NCI-H460 (cell line): ENCODE measurements at places on chromosomes 6 and 20.

- DNase-seq = no peak
These were observed 381.6 kb downstream of the UTRN start for GRCh38 chr6:144666781-144667180.

DNA sequence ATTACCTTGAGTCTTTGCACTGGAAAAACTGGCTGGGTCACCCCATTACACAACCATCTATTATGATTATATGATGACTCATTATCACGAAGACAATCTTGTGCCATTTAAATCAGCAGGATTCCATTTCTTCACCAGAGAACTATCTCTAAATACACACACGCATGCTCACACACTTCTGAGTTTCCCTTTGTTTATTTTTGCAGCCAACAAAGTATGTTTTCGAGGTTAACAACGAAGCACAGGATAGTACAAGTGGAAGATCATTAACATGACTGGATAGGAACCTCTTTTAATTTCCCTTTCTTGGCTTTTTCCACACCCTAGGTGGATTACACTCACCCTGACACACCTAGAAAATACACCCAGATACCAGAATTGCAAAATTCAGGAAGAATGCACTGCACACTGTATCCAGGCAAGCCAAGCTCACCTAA, 18.9 kb downstream of the PERP start:
- DNase-seq = peak; percentile 61

- DNase-seq = no peak
These were observed 15.4 kb downstream of the RANBP9 start for GRCh38 chr6:13696226-13696625.

GRCh38 chr6:30821862-30822784, 62.2 kb upstream of the DDR1 start:
- peak; percentile 33 for DNase-seq

- DNase-seq = no peak
These were observed 1.5 kb downstream of the NELFCD start for GRCh38 chr20:58982406-58983114.

DNA sequence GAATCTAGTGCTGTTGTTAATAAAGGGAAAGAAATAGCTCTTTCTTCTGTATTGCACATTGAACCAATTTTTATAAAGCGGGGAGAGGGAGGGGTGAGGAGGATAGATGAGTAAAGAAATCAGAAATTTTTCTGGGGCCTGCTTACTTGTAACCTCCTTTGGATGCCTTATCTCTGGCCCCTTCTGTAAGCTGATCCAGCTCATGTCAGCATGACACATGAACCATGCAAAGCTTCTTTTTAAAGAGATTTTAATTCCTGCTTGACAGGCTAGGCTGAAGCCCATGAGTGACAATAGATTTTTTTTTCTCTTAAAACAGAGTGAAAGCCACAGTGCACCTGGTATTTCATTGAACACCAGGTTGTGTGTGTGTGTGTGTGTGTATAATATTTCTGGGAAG, 325.3 kb downstream of the PRL start:
- no peak for DNase-seq

- no peak for DNase-seq
These were observed 21.0 kb downstream of the ZC3H12D start for GRCh38 chr6:149463781-149464180.

DNA sequence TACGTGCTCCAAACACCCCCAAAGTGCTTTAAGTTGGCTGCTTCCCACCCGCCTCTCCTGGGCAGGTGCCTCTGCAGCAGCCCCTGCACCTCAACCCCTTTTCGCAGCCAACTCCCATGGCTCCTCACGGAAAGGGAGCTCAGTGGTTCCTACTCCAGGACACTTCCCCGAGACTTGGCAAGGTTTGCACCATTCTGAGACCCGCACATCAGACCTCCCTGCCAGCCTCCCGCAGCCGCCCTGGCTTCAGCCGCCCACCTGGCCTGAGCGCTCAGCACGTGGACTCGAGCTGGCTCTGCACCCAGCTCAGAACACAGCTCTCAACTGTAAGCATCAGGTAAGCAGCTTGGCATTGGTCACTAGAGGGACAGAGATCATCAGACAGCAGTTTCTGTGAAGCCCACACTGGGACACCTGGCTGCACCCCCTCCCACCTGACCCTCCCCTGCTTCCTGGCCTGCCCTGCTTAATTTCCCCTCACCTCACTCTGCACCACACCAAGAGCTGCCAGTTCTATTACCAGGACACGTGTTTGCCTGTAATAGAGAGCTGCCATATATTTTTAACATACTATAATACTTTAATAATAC, 28.5 kb downstream of the GMDS start:
- DNase-seq = no peak

DNA sequence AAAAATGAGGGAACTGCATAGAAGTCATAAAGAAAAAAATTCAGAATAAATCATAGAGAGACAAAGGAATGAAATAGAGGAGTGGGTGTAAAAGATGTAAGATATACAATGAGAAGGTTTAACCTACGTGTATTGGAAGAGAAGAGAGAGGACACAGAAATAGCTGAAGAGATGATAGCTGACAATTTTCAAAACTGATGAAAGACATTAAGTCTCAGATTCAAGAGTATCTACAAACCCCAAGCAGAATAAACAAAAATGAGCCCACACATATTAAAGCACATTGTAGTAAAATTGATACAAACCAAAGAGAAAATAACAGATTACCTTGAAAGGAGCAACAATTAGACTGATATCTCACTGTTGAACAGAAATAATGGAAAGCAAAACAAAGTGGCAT, 143.3 kb upstream of the PRND start:
- no peak for DNase-seq

GRCh38 chr6:71399279-71399678, 110.7 kb downstream of the OGFRL1 start:
- no peak for DNase-seq

DNA sequence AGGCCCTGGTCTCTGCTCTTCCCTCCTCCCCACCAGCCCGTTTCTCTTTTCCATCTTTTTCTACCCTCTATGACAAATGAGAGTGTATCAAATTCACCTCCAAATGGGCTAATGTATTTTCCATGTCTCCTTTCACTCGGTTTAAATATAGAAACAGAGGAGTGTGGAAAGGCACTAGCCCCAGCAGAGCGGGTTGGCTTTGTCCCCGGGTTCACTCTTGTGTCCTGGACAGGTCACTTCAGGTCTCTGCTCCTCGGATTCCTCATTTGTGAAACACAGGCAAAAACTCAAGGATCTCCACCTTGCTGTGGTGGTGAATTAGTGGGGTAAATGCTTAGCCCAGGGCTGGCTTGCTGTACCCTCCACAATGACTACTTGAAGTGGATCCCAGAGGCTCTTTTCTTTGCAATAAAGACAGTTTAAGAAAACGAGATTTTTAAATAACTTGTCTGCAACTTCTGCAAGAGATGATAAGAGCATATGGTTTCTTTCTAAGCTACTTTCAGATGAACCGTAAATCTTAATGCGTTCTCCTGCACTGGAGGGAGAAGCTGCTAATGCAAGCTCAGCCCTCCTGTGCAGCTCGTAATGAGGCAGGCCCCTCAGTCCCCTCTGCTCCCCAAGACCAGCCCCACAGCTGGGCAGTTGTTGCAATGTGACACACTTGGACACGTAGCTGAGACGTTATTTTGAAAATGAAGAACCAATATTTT, 292.9 kb downstream of the THBS2 start:
- no peak for DNase-seq

GRCh38 chr6:1773700-1774099, 164.0 kb downstream of the FOXC1 start:
- no peak for DNase-seq

DNA sequence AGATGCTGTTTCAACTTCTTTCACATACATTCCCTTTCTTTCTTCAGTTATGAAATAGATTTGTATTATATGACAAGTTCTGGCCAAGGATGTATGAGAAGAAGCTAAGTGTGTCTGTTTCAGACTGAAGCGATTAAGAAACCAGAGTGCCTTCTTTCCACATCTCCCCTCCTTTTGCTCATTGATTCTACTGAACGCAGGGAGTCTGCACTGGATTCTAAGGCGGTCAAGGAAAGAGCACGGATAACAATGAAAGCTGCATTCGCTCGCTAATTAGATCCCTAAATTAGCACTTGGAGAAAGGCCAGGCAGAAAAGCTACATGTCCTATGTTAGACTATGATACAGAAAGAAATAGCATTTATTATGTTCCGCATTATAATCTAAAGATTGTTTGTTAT, 267.7 kb downstream of the HAO1 start:
- DNase-seq = no peak

DNA sequence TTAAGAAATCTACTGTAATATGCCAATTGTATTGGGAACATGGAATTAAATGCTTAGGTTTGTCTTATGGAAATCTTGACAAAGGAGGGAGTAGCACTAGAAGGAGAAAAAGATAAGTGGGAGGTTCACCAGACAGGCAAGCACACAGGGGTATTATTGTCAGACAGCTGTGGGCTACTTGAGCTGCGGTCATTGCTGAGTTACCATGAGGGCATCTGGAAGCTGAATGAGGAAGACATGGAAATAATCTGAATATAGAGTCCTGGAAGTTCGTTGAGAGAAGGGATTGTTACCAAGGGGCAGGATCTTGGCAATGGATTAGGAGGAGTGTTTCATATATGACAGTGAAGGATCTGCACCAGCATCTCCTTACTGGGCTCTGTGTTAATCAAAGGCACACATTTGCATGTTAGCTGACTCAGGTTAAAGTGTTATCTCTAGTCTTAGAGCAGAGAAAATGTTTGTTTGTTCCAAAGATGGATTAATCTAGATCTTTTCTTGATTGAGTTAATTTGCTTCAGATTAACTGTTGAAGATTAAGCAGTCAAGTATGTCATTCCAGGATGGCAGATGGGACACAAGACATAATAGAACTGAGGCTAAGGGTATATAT, 53.0 kb upstream of the SUPT3H start:
- DNase-seq = no peak

DNA sequence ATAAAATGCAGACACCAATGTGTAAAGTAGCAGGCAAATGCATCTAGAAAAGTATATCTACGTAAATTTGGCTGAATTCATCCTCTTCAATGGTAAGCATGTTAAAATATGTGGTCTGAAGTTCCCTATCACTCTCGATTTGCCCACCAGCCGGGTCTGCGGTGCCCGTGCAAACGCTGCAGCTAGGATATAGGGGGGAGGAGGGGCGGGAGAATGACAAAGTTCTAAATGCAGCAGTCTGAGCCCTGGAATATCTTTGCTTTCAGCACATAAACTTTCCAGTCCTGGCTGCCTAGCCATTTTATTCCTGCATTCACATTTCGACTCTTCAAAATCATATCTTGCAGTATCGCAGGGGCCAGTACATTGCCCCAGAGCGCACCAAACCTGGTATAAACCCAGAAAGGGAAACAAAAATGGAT, 708 bp downstream of the NRN1 start:
- DNase-seq = no peak

- no peak for DNase-seq
These were observed 122.6 kb upstream of the PLCB4 start for GRCh38 chr20:8946036-8946940.

DNA sequence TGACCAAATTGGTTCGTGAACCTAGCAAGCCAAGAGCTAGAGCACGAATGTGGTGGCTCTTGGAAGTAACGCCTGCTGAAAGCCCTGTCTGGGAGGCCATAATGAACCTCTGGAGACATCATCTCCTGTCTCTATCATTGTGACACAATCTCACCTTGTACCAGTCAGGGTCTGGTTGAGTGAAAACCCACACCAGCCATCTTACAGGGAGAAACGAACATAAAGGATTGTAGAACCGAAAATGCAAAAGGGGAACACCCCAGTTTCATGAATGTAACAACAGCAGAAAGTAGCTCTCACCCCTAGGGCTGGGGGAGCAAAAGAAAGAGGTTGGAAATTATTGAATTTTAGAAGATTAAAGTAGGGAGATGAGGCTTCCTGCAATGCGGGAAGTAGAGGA, 50.9 kb upstream of the TAB2 start:
- DNase-seq = no peak

- DNase-seq = no peak
These were observed 7.4 kb downstream of the SLC22A1 start for GRCh38 chr6:160128879-160129516.

GRCh38 chr20:21006611-21007010, 99.5 kb downstream of the LINC00237 start:
- no peak for DNase-seq

- no peak for DNase-seq
These were observed 21.8 kb upstream of the NAA20 start for GRCh38 chr20:19995220-19995863.

GRCh38 chr6:122872311-122872710, 83.3 kb downstream of the SMPDL3A start:
- no peak for DNase-seq

DNA sequence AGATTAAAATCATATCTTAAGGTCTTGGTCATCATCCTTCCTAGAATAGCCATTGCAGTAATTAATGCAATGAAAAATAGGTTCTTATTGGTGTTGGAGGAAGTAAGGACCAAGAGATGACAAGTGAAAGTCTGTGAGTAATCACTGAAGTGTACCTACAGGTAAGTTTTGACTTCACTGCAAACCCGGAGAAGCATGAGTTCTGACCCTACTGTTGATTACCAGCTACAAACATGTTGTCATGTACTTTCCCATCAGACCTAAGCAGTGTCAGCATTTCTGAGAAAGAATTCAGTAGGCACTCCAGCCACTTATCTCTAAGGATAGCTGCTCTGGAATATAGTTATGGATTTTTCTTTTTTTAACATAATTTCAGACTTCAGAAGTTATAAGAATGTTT, 280.9 kb downstream of the ZFAND3 start:
- DNase-seq = no peak

DNA sequence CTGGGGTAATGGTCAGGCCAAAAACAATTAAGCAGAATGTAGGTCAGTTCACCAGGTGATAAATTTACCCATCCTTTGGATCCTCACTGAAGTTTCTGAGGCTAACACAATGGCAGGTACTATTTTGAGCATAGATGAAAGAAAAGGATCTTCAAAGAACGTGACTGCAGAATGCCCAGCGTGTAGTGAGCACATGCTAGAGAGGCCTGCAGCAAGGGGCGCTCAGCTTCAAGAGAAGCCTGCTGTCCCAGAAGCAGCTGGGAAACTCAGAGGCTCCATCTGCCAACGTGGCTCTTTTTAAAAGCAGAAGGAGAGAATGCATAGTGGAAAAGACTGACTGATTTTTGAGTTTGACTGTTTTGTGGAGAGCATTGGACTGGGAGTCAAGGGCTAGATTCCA, 57.4 kb downstream of the CD83 start:
- DNase-seq = no peak
